ENCODE measurements at places on chromosomes 3 and 15.

- DNase-seq = no peak
These were observed 308.3 kb upstream of the CCDC54 start for GRCh38 chr3:107068980-107069379.

DNA sequence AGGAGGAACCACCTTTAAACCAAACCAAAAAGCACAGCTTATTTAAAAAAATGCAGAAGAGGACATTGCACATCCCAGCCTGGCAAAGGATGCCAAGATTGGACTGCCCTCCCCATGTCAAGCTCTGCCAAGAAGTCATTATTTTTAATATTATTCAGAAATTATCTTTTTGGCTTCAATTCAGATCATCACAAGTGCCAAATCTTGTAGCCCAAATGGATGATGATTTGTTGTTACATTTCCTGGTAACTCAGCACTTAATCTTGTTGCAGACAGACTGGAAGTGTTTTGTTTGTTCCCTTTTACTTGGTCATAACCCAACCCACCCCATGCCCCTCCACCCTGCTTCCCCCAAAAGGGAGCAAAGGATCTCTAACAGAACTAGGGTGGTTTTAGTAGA lies 28.1 kb upstream of the LXN start:
- no peak for DNase-seq

DNA sequence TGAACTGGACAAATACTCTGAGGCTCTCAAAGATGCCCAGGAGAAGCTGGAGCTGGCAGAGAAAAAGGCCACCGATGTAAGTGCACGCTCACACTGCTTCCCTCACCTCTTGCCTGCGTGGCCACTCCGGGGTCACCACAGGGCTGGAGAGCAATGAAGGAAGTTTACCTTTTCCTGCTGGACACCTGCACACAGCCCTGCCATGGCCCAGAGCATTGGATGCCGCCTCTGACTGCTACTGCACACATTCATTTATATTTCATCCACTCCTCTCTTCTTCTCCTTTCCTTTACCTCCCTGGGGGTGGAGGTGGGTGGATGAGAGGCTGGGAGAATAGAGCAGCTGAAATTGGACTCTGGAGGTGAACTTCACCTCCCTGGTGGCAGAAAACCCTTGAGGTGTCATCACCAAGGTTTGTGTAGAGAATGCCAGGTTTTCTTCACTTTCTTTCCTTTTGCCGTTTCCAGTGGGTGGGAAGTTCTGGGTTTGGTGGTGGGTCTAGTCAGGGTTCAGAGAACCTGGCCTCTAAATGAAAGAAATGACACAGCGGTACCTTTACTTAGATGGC lies 1.6 kb downstream of the TPM1 start:
- DNase-seq = no peak

DNA sequence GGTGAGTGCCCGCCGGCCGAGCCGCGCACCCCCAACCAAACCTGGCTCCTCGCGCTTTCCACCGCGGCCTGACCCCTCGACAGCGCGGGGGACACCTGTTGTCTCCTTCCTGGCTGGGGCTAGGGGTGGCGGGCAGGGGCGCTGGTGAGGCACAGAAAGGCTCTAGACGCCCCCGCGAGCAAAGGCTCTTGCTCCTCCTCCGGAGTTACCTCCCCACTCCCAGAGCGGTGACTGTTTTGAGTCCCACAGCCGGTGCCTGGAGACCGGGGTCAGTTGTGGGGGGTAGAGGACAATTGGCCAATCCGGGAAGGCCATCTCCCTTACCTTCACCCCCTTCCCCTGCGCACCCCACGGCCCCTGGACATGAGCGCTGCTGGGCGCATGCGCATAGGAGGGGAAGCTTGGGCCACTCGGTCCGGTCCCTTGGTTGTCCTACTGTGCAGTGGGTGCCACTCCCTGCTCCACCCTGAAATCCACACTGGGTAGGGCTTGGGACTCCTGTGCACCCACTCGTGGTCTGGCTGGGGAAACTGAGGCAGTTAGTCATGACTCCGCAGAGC lies 554 bp downstream of the CHST13 start:
- peak; percentile 49 for DNase-seq

- no peak for DNase-seq
These were observed 48.8 kb upstream of the HEG1 start for GRCh38 chr3:125104639-125105038.

GRCh38 chr15:38080651-38081275 lies 146.3 kb downstream of the TMCO5A start:
- DNase-seq = no peak

- no peak for DNase-seq
These were observed 14.4 kb downstream of the RTP1 start for GRCh38 chr3:187211532-187212195.

- no peak for DNase-seq
These were observed 74.4 kb downstream of the DHX30 start for GRCh38 chr3:47877290-47877689.

- no peak for DNase-seq
These were observed 33.6 kb upstream of the LRRC3B start for GRCh38 chr3:26588931-26589330.

DNA sequence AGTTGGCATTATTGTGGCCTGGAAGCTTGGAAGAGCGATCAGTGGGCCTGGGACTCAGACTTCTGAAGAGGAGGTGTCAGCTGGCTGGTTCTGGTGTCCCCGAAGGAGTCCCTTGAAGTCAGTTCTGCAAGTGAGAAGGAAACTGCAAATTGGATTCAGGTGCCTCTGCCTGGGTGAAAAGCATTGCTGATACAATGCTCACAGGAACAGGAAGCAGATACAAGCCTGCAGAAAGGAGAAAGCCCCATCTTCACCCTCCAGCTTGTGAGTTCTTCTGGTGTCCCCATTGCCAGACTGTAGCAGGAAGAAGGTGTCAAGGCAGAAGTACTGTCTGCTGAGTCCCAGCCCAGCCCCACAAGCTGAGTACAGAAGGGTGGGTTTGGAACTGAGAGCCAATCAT lies 271.3 kb downstream of the PLOD2 start:
- no peak for DNase-seq

- peak; percentile 55 for DNase-seq
These were observed 63.7 kb upstream of the ULK4 start for GRCh38 chr3:42025370-42026138.

DNA sequence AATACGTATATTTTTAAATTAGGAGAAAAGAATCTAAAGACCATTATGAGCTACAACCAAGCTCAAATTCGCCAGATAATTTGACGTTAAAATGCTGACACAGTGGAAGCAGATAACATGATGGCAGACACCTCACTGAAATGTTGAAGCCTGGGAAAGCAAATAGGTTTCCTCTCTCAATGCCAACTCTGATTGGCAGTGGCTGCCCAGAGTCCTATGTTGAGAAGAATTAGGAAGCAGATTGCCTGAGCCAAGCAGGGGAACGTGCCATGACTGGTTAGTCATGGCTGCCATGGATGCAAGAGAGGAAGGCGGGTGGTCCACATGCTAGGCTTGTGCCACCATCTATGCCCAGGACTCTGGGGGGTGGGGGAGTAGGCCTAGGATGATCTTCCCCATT lies 3.2 kb downstream of the UNC45A start:
- no peak for DNase-seq

- DNase-seq = no peak
These were observed 11.7 kb upstream of the ZNF148 start for GRCh38 chr3:125386811-125387210.

GRCh38 chr3:153182501-153183293 lies 20.7 kb downstream of the RAP2B start:
- no peak for DNase-seq
